ENCODE measurements at places on chromosomes 16 and 17.

DNA sequence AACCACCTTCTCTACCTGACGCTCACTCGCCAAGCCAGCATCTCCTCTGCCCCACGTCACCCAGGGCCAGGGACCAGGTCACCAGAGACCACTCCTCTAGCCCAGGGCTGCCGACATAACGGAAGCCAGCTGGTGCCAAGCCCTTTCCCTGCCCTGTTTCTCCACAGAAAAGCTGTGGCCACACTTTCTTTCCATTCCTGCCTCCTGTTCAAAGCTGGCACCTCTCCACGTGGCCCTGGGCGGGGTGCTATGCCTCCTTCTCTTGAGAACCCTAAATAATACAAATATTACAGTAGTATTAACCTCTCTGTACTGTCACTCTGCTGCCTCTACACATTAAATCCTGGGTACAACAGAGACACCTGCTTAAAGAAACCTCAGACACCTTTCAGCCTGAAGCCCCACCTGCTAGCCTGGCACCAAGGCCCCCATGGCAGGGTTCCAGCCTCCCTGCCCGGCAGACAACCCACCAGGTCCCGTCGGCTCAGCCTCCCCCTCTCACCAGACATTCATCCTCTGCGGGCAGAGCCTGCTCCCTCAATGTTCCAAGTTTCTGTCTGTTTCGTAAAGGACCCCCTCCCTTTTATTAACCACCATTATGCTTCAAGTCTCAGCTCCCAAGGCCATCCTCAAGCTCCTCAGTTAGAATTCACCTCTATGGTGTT is 62.3 kb downstream of the TIMM22 start:
- DNase-seq: no peak

DNA sequence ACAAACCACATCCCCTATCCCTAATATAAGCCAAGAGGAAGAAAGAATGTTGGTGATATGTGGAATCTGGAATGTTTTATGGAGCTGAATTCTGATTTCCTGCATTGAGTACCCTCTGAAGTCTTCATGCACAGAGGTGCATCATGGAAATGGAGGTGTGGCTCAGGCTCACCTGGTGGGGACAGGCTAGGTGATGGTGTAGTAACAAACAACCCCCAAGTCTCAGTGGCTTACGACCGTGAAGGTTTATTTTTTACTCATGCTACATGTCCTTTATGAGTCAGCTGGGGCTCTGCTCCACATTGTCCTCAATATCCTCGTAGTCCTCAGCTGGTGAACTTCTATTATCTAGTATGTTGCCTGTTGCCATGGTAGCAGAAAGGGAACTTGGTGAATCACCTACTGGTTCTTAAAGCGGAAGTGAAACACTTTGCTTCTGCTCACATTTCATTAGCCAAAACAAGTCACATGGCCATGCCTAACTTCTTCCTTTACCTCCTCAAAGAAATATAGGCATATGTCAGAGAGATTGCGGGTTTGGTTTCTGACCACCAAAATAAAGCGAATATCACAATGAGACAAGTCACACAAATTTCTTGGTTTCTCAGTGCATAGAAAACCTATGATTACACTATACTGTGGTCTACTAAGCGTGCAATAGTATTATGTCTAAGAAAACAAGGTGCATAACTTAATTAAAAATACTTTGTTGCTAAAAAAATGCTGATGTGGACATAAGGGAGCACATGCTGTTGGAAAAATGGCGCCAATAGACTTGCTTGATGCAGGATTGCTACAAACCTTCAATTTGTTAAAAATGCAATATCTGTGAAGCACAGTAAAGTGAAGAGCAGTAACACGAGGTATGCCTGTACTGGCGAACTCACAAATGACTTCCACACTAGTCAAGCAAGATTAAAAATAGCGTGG is at the start of gene PMFBP1:
PMFBP1 (minus strand) TSS at position 51 of the 930 bp plus-strand sequence. CDS start 947 bp downstream, outside the sequence.
- DNase-seq: peak; percentile 7

- DNase-seq: no peak
Observed at GRCh38 chr17:1591474-1592090, 29.0 kb upstream of the PITPNA start.

GRCh38 chr16:55647798-55648197 is 8.0 kb upstream of the SLC6A2 start:
- DNase-seq: no peak

Data from stimulated activated CD4-positive, alpha-beta T cell treated with anti-CD3 and anti-CD28 coated beads, Interleukin-15, amount 100 ng/mL, for 48 hours (primary cell).